ENCODE measurements at places on chromosomes 4 and X.

- no peak for DNase-seq
These were observed 2661.6 kb downstream of the PCDH7 start for GRCh38 chr4:33381816-33382215.

DNA sequence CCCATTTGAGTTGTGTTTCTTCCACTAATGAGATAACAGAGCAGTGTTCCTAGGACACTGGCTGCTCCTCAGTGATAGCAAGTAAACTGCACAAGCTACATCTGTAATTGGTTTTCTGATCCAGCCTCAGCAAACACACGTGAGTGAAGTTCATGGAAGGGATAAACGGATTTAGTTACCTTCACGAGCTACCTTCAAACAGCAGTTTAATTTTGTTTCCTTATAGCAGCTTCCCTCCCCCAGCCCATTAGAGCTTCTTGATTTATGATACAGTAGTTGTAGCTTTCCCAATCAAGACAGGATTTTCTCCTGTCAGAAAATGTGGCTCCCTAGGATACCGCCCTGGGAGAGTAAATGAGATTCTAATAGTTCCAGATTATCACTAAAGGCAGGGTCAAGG lies 634.2 kb upstream of the FAT1 start:
- DNase-seq: no peak

GRCh38 chr4:8905226-8905772 lies 33.7 kb upstream of the HMX1 start:
- DNase-seq: no peak

DNA sequence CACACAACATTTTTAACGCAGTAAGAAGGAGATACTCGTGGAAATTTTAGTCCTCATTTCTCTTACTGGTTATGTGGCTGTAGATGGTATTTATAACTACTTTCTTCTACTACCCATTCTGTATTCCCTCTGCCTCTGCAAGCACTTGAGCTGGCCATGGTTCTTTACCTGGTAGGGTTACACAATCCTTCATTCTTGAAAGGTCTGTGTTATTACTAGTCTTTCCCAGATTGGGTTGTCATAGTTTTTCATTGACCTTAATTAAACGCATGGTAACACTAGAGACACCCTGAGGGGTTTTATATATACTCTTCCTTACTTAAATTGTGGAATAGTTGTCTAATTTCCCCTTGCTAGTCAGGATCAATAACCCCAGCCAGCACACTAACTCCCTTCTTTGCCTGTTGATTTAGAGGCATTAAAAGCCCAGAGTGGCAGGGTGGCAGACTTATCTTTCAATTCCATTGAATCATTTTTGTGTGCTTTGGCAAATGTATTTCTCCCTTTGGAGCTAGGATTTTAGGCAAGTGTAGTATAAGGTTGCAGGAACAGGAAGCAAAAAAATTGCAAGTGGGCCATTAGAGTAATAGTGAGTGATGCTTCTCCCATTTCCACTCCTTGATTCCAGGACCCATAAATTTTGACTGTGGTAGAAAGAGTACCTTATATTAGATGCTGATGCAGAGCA lies 113.6 kb upstream of the EMCN start:
- no peak for DNase-seq

DNA sequence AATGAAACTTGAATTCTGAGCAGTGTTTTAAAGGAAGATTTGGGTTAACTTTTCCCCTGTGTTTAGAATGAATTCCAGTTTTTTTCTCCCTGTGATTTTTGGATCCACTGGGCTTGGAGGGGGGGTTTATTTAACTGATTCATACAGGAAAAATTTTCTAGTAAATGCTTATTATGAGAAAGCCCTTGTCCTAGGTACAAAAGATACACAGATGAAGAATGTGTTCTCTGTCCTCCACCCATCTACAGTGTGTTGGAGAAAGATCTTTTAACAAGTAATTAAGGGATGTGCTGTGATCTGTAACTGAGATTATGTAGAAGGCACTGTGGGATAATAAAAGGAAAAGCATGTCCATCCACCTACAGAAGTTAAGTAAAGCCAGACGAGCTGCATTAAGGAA lies 103.9 kb downstream of the STIM2 start:
- no peak for DNase-seq

DNA sequence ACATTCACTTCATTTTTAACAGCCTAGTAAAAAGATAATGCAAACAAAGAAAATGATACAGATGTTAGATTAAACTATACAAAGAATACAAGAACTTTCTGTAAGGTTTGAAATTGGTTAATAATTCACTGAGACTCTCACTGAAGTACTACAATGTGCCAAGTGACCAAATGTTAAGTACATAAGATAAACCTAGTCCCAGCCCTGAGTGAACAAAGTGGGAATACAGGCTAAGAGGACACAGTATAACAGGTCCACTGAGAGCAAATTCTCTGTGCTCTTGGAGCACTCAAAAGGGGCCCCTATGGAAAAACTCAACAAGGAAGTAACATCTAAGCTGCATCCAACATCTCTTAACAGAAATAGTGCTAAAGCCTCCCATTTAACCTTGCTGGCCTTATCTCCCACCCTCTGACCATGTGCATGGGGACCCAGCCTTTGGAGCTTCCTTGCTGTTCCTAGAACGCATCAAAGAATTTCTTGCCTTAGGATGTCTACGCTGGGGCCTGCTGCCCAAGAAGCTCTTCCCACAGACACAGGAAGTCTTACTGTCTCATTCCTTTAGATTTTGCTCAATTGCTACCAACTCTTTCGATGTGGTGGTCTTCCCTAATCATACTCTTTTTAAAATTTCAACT lies 113.4 kb downstream of the ZAR1 start:
- peak; percentile 4 for DNase-seq

GRCh38 chr4:142278171-142278570 lies 567.9 kb downstream of the INPP4B start:
- DNase-seq: no peak

DNA sequence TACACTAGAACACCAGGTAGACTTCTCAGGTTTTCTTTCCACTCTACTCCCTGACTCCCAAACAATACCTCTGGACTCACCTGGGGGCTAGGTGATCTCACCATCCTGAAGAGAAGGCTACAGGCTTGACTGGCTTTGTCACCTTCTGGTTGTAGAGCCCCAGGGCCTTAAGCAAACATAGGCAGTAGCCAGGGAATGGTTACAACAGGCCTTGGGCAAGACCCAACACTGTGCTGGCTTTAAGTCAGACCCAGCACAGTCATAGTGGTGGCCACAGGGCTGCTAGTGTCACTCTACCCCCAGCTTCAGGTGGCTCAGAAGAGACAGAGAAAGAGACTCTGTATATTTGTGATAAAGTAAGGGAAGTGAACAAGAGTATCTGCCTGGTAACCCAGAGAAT lies 118.1 kb upstream of the EMCN start:
- no peak for DNase-seq

GRCh38 chr4:123162859-123163258 lies 233.7 kb upstream of the SPRY1 start:
- DNase-seq: no peak

DNA sequence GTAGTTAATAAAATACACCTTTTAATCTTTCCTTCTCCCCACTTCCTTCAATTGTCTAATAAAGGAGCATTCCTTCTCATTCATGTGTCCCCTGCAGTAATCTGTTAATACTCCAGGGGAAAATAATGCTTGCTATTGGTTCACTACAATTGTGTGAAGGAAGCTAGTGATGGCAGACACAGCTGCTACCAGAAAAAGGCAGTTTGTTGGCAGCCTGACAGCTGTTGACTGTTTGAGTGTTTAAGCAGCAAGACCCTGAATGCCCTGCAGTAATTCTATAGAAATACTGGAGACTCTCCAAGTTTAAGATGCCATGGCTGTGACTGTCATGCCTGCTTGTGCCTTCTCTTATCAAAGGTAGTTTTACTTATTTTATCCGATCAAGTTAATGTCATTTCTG lies 359.5 kb downstream of the C4orf33 start:
- DNase-seq: no peak

- DNase-seq: no peak
These were observed 19.5 kb downstream of the EPGN start for GRCh38 chr4:74327762-74328161.

DNA sequence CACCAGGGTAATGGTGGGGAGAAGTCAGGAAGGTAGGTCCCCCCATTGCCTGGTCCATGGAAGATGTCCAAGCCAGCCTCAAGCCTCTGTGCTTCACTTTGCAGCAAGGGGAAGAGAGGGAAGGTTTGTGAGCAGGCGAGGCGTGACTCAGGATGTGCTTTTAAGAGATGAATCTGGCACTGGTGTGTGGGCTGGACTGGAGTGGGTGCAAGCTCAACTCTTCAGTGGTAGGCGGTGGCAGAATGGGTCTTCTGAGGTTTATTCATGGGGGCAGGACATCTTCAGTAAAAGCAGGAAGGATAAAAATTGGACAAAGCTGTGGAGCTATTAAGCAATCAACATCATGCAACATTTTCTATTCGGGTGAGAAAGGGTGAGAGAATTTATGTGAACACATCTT lies 19.4 kb downstream of the GPM6B start:
- DNase-seq: no peak

DNA sequence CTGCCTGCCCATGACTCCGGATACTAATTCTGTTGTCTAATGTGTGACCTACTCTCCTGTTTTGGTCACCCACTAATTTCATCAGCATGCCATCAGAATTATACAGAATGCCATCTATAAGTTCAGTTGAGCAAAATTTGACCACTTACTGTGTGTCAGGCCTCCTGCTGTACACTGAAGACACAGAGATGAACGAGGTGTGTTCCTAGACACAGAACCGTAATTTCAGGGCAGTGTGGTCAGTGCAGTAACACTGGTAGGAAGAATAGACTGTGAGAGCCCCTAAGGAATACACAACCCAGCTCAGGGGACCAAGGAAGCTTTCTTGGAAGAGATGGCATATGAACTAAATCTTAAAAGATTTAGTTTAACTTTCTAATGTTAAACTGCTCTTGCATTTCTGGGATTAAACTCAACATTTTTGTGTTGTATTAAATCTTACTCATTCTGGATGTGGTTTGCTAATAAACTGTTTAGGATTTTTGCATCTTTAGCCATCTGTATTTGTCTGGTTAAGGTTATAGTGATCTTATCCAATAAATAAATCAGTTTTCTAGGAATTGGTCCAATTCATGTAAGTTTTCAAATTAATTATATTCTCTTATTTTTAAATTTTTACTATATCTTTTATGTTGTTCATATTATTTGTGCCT lies 34.3 kb downstream of the KANTR start:
- no peak for DNase-seq

- no peak for DNase-seq
These were observed 1336.5 kb downstream of the PCDH19 start for GRCh38 chrX:99073551-99073950.

DNA sequence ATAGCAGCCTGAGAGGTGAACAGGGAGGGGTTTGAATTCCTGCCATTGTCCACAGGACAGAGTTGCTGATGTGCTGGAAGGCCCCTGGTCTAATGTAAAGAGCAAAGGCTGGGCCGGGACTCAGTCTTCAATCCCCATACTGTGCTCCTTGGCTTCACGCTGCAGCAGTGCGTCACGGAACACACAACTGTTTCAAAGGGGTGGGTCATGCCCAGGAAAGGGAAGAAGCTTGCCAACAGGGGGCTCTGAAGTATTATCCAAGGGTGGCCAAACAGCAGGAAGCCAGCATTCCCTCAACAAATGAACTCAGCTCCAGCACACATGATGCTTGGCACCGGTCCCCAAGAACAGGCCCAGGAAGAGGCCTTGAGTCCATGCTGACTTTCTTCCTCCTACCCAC lies 122.5 kb downstream of the NFKB1 start:
- DNase-seq: peak; percentile 37

- no peak for DNase-seq
These were observed 433.6 kb upstream of the FRG1 start for GRCh38 chr4:189507060-189507459.

GRCh38 chrX:78329486-78329885 lies 2.1 kb upstream of the CYSLTR1 start:
- DNase-seq: no peak

- DNase-seq: no peak
These were observed 96.2 kb upstream of the HAND2 start for GRCh38 chr4:173626277-173626676.

- peak; percentile 2 for DNase-seq
These were observed 646 bp downstream of the TIGD4 start for GRCh38 chr4:152778656-152779512.

GRCh38 chrX:10199212-10199611 lies 42.4 kb downstream of the CLCN4 start:
- no peak for DNase-seq

DNA sequence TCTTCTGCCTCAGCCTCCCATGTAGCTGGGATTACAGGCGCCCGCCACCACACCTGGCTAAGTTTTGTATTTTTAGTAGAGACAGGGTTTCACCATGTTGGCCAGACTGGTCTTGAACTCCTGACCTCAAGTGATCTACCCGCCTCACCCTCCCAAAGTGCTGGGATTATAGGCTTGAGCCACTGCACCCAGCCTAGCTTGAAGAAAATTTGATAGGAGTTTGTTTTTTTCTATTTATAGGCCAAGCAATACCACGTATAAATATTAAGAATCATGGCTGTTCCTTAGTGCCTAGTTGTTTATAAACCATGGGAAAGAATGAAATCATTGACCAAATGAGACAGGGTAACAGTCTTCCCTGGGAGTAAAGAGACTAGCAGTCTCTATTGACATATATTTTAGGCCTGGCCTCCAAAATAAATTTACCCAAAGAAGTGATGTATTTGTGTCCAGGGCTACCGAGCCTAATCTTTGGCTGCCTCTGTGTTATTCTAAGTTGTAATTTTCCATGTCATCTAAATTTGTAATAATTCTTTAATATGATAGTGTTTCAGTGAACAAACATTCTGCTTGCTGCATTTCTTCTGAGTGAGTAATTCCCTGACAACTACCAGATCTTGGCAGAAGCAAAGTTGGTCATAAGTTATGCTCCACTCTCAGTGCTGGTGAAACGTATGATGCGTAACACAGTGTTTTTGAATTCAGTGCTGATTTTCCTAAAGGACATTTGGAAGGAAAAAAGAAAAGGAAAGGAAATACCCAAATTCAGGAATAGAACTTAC lies 10.3 kb downstream of the PKD2 start:
- DNase-seq: no peak

- no peak for DNase-seq
These were observed 11.4 kb upstream of the CITED1 start for GRCh38 chrX:72317139-72317538.

DNA sequence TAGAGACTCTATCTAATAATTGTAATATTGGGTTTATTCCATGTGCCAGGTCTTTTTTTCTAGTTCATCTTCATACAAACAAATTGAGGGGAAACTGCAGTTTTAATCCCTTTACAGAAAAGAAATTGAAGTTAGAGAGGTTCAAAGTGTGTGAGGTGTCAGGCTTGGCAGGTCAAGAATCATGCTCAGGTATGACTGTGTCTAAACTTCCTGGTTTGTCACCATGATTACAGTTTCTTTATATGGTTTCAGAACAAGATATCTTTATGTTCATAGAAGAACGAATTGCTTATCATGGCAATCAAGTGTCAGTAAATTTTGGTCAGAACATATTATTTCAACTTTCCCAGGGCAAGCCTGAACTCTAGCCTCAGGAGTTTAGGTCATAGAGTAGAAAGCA lies 460.4 kb downstream of the RAPGEF2 start:
- DNase-seq: no peak

- no peak for DNase-seq
These were observed 136.5 kb downstream of the AASDH start for GRCh38 chr4:56250776-56251175.
